ENCODE measurements at places on chromosomes 7 and 10.

GRCh38 chr10:79328737-79329504, 18.3 kb upstream of the PPIF start:
- peak; percentile 64 for DNase-seq

DNA sequence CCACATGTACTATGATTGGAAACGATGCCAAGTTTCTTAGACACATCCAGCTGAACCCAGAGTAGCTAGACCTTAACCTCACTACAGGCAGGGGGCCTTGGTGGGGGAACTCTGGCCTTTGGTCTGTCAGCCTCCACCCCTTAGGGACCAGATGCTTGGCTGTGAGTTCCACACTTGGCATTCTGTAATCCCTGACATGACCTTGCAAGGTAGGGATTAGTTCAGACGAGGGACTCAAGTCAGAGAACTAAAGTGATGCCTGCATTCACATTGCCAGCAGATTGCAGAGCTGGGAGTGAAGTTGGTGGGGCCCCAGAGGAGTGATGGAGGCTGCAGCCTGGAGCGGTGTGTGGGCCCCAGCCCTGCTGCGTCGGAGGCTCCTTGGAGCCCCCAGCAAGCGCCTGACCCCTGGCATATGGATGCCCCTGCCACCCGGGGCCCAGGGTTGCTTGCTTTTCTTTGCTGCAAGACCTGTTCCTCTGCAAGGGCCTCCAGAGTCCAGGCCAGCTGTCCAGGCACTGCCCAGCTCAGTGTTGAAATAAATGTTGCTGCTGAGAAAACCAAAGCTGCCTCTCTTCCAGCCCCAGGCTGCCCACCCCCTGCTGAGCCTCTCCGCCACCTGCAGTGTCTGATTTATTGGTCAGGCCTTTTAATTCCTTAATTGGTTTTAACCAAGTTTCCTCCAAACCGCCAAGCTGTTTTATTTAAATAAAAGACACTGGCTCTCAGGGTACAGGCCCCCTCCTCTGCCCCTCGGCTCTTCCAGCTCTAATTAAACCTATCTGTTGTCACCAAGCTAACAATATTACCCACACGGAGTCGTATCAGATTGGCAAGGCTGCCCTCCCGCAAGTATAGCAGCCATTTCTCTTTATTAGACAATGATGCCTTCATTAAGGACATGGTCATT, 4.7 kb downstream of the NPTX2 start:
- no peak for DNase-seq

GRCh38 chr10:75538765-75539164, 107.3 kb downstream of the LRMDA start:
- DNase-seq = no peak

GRCh38 chr7:14639329-14639728, 263.2 kb downstream of the DGKB start:
- no peak for DNase-seq

- no peak for DNase-seq
Observed at GRCh38 chr7:109660401-109660800, 1090.7 kb downstream of the DNAJB9 start.

GRCh38 chr10:68434657-68435056, 27.6 kb upstream of the RUFY2 start:
- DNase-seq = no peak

DNA sequence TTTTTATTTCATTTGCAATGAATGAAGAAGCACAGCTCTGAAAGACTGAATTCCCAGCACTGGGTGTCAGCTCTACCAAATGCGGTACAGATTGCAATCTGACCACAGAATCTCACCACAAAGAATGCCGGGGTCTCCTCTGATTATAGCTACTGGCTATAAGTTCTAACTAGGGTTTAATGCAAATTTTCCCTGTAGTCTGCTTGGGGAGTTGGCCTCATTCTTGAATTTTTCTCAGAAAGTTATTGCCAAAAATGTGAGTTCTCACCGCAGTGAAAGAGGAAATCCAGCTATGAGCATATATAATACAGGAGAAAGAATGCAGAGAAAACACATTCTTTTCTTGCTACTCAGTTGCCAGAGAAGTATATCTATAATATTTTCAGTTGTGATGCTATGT, 1255.7 kb upstream of the LRRTM3 start:
- DNase-seq = peak; percentile 12

DNA sequence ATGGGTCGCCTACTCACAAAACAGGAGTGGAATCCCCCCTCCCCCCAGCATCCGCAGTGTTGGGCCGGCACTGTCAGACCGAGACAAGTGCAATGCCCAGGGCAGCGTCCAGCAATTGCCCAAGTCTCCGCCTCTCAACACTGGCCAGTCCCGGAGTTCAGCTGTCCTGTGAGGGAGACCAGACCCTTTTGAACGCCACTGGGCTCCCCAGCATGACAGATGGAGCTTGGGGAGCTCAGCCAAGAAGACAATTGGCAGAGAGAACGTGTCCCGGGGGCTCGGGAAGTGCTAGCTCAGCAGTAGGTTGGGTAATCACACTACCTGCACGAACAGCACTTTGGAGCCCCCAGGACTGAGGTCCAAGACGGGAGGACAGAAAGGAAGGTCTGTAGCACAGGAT, 4.7 kb downstream of the COPS6 start:
- DNase-seq = no peak

DNA sequence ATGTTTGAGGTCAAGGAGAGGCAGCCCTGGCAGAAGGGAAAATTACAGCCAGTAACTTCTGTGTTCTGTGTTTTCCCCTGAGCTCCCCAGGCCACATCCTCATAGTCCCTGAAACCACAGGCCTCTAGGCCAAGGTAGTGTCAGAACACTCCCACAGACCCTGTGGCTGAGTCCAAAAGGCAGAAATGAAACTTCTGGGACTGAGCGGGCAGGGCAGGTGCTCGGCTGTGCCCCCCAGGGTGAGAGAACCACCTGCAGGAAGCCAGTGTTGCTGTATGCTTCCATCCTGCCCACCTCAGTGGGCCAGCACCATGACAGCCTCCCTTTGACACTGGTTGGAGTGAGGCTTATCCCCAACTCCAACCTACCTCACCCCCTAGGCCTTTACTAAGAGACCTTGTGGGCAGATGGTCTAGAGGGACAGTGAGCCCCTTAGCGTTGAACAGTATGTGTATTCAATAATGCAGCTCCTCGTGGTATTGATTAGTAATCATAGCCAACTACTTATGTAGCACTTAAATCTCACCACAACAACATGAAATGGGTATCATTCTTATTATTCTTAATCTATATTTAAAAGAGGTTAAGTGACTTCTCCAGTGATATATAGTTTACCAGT, 30.3 kb downstream of the PIK3CG start:
- no peak for DNase-seq

DNA sequence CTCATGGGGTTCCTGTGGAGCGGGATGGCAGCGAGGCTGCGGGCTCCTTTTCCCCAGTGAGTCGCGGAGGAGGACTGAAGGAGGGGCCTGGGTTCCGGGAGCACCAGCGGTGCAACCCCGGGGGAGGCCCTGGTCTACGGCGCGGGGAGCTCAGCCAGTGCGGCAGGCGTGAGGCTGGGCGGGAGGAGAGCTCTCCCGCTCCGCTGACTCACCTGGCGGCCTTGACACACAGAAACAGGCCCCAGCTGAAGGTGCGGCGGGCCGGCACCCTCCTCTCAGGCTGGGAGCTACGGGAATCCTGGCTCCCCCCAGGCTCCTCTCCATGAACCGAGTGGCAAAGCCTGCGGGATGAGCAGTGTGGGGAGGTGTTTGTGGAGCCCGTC, 6.8 kb upstream of the NOM1 start:
- no peak for DNase-seq

DNA sequence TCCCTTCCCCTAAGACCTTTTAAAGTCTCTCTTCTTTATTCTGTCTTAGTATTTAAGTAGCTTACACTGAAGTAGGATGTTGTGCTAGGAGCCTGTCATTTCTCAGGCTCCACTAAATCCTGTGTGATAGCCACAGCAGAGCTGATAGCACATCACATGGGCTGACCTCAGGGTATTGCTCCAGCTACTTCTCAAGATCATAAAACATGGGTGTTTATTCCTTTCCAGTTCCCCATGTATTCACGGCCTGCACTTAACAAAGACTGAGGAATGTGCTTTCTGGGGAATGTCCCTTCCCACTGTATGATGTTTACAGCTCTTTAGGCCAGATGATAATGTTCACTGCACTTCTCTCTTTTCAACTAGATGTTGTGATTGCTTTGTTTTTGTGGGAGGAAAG, 1086.8 kb downstream of the KCNMA1 start:
- no peak for DNase-seq

DNA sequence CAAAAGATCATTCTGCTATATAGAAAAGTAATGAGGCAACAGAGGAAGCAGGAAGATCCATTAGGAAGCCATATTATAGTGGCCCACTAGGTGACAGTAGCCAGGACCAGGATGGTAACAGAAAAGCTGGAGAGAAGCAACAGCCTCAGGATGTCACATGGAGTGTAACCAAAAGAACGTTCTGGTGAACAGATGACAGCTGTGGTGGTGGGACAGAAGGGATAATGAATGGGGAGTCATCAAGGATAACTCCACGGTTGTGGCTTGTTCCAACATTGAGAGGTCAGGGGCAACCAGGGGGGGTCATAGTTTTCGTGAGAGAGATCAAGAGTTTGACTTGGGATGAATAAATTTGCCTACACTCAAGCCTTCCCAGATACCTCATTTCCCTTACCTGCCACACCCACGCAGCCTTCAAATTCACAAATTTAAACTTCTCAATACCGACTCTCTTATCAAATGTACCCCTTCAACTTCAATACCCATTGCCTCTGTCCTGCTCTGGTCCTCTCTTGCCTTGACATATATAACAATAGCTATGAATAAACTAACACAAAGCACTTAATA, 9.3 kb downstream of the TBL2 start:
- no peak for DNase-seq

GRCh38 chr7:110771717-110772116, 319.2 kb upstream of the LRRN3 start:
- no peak for DNase-seq

DNA sequence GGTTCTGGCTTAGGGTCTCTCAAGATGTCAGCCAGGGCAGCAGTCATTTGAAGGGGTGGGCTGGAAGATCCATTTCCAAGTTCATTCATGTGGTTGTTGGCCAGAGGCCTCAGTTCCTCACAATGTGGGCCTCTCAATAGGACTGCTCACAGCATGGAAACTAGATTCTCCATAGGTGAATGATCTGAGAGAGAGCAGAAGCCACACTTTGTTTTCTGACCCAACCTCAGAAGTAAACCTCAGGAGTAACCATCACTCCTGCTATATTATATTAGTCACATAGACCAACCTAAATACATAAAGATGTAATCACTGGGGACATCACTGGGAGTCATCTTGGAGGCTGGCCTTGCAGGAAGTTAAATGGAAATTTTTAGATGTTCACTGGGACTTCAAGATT, 42.2 kb downstream of the GBF1 start:
- DNase-seq = no peak

GRCh38 chr7:1665549-1666316, 4.3 kb upstream of the ELFN1 start:
- peak; percentile 96 for DNase-seq

Data from urothelium cell line (cell line).